ENCODE measurements at places on chromosomes 11 and 22.

DNA sequence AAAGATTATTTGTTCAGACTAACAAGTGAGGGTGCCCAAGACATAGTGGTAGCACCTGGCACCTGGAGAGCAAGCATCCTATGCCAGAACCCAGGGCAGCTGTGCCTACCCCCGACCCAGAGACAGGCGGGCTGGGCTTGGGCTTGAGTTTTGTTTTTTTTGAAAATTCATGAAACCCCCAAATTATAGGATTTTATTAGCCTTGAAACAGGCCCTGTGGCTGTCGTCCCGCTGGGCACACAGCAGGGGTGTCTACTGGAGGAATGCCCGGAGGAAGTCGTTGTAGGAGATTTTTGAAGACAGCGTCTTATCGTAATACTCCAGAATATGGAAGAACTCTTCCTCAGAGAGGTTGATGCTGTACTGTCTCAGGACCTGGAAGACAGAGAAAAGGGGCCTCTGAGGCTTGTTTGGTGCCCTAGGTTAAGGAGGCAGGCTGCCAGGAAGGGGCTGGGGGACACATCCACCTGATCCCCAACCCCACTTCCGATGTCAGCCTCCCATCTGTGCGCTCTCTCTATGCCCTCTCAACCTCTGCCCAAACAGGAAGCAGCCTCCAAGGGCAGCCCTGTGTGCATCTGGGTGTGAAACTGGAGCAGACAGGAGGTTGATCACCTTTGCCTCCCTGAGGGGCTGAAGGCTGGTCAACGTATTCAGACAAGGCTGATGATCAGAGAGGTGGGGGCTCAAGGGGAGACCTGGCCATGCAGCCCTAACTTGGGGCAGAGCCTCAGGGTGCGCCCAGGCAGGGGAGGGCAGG is 117.0 kb downstream of the MPPED1 start:
- DNase-seq: no peak

- no peak for DNase-seq
Measured at GRCh38 chr11:66281001-66281400, 3.0 kb downstream of the CNIH2 start.

DNA sequence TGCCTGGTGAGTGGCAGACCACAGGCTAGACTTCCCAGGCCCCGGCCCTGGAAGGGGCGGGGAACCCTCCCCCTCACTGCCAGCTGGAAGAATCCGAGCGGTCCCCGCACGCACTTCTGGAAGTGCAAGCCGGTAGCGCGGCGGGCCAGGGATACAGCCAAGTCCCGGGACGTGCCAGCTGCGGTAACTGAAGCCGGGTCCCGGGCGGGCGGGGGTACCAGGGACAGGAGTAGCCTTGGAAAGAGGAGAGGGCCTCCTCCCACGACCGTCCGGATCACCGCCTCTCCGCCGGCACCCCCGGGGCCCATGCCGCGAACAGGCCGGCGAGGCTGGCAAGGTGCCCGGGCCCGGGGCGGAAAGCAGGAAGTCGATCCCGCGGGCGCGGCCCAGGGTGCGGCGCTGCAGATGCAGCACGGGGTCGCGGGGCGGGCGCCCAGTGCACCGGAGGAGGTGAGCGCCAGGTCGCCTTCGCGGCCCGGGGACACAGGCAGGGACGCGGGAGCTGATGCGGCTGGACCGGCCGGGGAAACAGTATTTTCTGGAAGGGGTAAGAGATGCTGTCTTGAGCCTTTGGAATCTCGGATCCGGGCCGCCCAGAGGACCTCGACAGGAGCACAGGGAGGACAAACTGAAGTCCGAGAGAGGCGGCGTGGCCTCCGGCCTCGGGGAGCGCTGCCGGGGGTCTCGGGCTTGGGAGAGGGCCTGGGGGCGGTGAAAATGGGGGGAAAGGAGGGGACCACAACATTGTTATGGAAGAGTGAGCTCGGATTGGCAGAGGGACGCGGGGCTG is 783 bp upstream of the SLC35C1 start:
- DNase-seq: peak; percentile 68

- DNase-seq: no peak
Measured at GRCh38 chr22:47152938-47153337, 390.5 kb downstream of the TBC1D22A start.

- DNase-seq: no peak
Measured at GRCh38 chr11:88950975-88951374, 114.8 kb downstream of the GRM5 start.

- peak; percentile 73 for DNase-seq
Measured at GRCh38 chr11:96863520-96863919, 473.7 kb downstream of the JRKL start.

DNA sequence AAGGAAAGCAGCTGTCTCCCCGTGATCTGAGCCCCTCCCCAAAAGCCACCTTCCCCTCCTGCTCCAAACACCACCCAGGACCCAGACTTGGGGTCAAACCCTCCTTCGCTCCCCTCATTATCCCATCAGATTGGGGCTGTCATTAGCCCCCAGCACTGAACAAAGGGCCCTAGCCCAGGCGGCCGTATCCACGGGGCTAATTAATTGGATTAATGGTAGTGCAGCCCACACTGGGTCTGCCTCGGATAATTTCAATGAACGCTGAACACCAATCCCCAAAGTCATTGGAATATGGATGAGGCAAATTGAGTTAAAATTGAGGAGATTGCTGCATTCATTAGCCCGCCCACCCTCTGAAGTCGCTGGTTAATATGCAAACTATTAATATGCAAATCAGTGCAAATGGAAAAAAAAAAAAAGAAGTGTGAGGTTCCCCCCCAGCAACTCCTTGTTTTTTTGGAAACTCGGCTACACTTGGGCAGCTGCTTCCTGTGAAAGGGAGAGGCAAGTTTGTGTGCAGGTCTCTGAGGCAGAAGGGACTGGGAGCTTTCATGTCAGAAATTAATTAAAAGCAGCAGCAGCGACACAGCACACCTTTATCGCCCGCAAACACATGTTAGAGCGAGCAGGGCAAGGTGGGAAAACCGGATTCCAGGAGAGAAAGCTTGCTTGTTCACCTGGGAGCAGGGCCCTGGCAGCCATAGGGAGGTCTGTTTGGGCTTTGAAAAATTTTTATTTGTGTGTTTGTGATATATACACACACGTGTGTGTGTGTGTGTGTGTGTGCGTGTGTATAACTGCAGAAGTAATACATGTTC is 517.8 kb downstream of the MIAT start:
- DNase-seq: no peak

GRCh38 chr22:31230871-31231621 is 18.9 kb downstream of the LIMK2 start:
- peak; percentile 65 for DNase-seq

DNA sequence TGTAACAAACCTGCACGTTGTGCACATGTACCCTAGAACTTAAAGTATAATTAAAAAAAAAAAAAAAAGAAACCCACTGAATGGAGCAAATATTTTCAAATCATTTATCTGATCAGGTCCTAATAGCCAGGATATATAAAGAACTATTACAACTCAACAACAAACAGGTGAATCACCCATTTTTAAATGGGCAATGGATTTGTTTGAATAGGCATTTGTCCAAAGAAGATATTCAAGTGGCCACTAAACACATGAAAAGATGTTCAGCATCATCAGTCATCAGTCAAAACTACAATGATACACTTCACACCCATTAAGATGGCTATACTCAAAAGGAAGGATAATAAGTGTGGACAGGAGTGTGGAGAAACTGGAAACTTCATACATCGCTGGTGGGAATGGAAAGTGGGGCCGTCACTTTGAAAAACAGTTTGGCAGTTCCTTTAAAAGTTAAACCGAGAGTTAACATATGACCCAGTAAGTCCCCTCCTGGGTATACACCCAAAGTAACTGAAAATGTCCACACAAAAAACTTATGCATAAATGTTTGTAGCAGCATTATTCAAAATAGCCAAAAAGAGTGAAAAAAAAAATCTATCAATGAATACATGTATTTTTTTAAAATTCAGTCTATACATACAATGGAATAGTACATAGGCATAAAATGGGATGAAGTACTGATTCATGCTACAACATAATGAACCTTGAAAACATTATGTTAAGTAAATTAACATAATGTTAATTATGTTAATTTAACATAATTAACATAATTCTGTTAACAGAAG is 53.1 kb downstream of the ARRB1 start:
- peak; percentile 16 for DNase-seq

DNA sequence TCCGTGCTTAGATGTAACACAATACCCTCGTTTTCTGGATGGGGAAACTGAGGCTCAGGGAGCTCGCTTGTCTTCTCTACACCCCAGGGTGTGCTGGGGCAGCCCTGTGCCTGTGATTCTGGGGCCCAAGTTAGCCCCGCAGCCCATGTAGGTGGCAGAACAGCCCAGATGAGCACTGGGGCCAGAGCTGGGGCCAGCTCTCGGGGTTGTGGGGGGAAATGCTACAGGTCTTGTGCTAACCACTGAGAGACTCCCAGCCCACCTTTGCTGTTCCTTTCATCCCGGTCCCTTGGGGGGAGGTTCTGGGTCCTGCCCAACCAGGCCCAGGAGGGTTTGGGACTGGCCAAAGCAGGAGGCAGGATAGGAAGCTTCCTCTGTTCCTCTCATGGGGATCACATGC is 13.5 kb downstream of the MYEOV start:
- DNase-seq: no peak

DNA sequence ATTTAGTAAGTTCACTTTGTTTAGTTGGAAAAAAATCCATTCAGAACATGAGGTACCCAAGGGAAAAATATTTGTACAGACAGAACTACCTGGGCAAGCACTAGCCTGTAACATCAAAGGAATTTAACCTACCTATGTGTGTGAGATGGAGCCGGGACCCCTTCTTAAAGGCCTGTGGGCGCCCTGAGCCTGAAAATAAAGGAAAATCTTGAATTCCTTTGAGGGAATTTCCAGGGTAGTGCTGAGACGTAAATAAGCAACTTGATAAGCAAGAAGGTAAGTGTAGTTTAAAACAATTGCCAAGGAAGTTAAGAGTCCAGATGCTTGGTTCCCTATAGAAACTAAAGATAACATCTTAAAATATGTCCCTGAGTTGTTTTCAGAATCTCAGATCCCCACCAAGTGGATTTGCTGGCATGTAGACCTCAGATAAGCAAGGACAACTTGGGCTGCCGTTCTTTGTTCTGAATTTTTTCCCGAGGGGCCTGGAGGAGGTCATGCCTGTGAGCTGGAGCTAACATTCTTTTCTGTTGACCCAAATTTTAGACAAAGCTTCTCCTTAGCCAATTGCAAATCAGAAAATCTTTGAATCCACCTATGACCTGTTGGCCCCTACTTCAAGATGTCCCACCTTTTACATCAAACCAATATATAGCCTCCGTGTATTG is 31.0 kb downstream of the MED17 start:
- DNase-seq: no peak

GRCh38 chr22:44412136-44412731 is 85.8 kb downstream of the RTL6 start:
- DNase-seq: no peak

DNA sequence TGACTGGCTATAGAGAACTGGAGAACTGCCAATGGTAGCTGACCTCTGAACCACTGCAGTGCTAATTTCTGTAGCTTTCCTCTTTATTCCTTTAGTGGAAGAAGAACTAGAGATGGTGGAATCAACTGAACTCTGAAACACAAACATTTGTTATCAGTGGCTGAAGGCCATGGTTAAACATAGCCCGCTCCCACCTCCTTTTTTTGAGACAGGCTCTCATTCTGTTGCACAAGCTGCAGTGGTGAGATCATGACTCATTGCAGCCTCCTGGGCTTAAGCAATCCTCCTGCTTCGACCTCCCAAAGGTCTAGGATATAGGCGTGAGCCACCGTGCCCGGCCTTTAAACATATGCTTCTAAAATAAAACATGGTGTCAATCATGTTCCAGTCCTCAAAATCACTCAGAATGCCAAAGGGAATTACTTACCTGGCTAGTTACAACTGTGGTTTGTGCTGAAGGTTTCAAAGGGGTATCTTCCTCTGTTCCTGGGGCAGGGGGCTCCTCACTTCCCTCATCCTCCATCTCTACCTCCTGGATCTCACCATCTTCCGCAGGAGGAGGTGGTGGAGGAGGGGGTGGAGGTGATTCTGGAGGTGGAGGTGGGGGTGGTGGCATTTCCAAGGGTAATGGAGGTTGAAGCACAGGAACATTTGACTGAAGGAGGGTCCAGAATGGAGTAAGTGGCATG is 9.0 kb upstream of the AGBL2 start:
- DNase-seq: no peak

GRCh38 chr11:12066799-12067508 is 43.4 kb upstream of the MICAL2 start:
- DNase-seq: no peak

DNA sequence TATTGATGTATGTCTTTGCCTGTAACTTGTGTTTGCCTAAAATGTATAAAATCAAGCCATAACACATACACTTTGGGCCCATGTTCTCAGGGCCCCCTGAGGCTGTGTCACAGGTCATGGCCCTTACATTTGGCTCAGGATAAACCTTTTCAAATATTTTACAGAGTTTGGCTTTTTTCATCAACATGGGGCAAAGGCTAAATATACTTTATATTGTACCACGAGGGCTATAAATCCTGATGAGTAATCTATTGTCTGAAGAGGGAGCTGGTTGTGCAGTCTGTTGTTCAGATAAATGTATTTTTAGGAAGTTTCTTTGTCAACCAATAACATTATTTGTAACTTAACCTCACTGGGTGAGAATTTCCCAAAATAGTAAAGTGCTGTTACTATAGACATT is 404.6 kb upstream of the DDI1 start:
- DNase-seq: no peak

- DNase-seq: no peak
Measured at GRCh38 chr11:7520011-7520942, 6.5 kb downstream of the PPFIBP2 start.

DNA sequence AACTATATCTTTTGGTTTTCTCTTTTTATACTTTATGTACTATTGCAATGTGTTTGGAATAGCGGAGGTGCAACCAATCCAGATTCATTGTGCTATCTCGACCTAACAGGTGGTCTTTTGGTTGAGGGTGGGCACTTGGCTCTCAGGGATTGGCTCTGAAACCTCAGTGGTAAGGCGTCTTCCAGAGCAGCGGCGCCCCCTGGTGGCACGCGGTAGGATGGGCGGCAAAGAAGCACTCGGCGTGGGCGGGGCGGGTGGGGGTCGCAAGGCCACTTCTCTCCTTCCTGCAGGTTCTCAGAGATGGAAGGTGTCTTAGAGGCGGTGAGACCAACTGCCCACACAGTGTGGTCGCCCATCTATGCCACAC is 19.2 kb upstream of the PLET1 start:
- peak; percentile 35 for DNase-seq

- no peak for DNase-seq
Measured at GRCh38 chr11:122071709-122072202, 44.3 kb downstream of the BLID start.

DNA sequence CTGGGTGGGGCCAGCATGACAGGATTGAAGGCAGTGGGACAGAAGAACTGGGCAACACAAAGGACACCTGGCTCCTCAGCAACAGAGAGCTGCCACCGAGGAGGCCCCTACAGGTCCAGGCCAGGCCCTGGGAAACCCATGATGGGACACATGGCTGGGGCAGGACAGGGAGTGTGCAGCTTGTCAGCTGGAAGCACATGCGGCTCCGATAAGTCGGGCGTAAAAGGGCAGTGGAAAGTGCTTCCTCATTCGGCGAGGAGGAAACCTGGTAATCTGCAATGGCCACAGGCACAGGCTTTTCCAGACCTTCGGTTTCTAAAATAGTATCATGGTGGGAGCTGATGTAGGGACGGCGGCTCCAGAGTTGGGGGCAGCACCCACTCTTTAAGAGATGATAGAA is 16.5 kb downstream of the GNAZ start:
- no peak for DNase-seq

- DNase-seq: no peak
Measured at GRCh38 chr11:6200975-6201374, 2.0 kb downstream of the OR52W1 start.

- no peak for DNase-seq
Measured at GRCh38 chr11:56906683-56907148, 82.0 kb upstream of the OR5AK2 start.

GRCh38 chr22:35475545-35475944 is 65.1 kb upstream of the RASD2 start:
- no peak for DNase-seq

All from NCI-H446 (cell line).